AG04450 (cell line): ENCODE measurements at places on chromosomes 1 and 21. TPM values are rescaled to one million over a fixed set of nuclear protein-coding genes. Genes with fewer than 3 reads are reported as not detected.

The FAM72B gene
- polyA plus RNA-seq = 1.8 and 3.5 TPM in 2 replicates

The CDK11B gene
- 6.7 and 13.3 TPM in 2 replicates for polyA plus RNA-seq

The SELE gene
- not detected in 2 replicates for polyA plus RNA-seq

The B3GALT5 gene
- 0.05 TPM in 2 replicates for polyA plus RNA-seq

The S100A2 gene
- 3.9 and 5.2 TPM in 2 replicates for polyA plus RNA-seq

The KLHDC9 gene
- 1.1 and 1.6 TPM in 2 replicates for polyA plus RNA-seq

GRCh38 chr1:56363007-56363770, 216.2 kb downstream of the PLPP3 start:
- DNase-seq = no peak

DNA sequence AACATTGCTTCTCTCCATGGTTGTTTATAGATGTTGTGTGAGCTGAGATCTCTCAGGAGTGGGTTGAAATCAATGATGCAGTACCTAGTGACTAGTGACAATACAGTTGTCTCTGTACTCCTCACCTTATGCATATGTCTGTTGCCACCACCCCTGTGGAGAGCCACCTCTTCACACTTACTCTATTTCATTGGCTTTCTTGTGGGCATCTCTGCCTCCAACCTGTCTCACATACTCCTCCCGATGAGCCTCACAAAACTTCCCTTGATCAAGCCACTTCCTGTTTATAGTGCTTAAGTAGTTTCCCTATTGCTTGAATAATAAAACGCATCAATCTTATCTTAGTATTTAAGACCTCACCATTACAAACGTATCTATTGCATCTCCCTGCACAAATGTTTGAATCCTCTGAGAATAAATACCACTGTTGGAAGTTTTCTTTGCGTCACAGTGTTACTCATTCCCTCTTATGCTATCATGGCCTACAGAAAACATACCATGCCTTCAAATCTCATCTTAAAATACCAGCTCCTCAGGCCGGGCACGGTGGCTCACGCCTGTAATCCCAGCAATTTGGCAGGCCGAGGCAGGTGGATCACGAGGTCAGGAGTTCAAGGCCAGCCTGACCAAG, 54.7 kb upstream of the GREM2 start:
- no peak for DNase-seq

GRCh38 chr1:175863299-175864050, 120.1 kb upstream of the TNR start:
- no peak for DNase-seq

GRCh38 chr21:43697758-43698643, 20.9 kb upstream of the PDXK start:
- no peak for DNase-seq

GRCh38 chr1:150621497-150622302, 7.7 kb downstream of the ENSA start:
- DNase-seq = no peak

- DNase-seq = no peak
Measured at GRCh38 chr1:96059736-96060135, 661.8 kb upstream of the PTBP2 start.

DNA sequence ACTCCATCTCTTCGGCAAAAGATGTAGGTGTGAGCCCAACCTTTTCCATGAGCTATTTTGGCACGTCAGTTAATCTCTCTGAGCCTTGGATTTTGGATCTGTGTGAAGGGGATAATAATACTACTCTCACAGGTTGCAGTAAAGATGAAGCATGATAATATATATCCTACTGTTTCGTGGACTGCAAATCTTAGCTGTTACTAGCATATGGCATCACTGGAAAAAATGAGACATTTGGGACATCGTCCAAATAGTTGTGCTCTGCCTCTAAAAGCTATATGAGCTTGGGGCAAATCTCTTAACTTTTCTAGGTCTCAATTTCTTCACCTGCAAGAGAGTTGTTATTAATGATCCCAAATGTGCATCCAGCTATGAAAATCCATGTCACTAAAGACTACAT, 147.4 kb upstream of the ZRANB2 start:
- DNase-seq = no peak

GRCh38 chr1:31595836-31596736, 19.8 kb downstream of the TINAGL1 start:
- no peak for DNase-seq

GRCh38 chr1:36159614-36160387, 3.8 kb downstream of the MAP7D1 start:
- DNase-seq = no peak

DNA sequence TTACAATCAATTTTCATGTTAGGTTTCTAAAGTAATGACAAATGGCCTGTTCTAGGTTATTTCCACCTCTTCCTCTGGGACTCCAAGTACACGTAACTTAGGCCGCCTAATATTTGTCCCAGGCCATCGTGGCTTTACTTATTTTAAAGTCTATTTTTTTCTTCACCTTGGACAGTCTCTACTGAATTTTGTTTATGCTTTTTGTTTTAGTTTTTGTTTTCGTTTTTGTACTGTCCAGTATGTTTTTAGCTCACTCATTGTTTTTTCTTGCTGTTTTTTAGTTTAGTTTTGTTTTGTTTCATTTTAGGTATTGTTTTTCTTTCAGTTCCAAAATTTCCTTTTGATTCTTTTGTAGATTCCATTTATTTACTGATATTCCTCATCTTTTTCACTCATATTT, 187.7 kb upstream of the RNPC3 start:
- no peak for DNase-seq

GRCh38 chr1:179322557-179322956, 29.0 kb downstream of the SOAT1 start:
- DNase-seq = no peak

DNA sequence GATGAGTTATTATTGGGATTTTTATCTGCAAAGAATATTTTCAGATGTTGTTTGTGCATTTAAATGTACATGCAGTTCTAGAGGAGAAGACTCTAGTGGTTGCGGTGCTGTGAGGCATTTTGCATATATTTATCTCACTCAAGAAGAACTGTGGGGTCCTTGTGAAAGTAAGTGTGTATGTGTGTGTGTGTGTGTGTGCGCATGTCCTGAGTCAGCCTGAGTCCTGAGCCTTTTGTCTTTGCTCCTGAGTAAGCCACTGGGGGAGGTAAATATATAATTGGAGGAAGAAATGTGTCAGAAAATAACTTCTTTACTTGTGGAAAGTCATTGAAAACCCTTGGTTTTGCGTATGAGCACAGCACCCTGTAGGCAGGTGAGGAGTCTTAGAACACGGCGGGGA, 55.6 kb upstream of the CD34 start:
- DNase-seq = no peak

DNA sequence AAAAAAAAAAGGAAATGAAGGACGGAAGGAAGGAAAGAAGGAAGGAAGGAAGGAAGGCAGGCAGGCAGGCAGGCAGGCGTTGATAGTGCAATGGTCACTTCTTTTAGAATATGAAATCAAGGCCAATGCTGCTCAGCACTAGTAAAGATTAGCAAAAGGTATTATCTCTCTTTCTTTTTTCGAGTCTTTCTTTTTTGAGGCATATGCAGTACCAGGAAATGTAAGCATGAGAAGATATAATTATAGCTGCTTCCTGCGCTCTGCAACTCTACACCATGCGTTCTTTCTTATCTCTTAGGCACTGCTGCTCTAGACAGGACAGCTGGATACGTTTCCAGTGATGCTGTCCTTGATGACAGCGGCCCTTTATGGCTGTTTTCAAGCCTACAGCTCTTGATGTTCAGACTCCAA, 1512.5 kb upstream of the B3GALT2 start:
- no peak for DNase-seq

- no peak for DNase-seq
Measured at GRCh38 chr1:170030212-170030611, 44.3 kb downstream of the KIFAP3 start.

DNA sequence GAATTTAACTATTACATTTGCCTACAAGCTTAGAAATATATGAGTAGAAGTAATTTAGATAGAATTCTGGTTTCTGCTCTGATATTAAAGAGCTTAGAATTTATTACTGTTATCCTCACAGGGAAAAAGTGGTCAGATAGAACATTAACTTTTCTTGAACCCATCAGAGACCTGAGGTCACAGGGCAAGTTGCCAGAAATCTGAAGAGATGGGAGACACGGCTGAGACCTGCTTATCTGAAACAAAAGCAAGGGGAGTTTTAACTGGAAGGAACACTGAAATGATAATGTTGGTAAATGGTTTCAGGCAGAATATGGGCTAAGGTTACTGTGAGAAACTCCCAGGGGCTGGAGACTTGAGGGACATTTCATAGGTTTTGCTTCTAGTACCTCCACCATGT, 28.0 kb upstream of the USP25 start:
- DNase-seq = no peak

DNA sequence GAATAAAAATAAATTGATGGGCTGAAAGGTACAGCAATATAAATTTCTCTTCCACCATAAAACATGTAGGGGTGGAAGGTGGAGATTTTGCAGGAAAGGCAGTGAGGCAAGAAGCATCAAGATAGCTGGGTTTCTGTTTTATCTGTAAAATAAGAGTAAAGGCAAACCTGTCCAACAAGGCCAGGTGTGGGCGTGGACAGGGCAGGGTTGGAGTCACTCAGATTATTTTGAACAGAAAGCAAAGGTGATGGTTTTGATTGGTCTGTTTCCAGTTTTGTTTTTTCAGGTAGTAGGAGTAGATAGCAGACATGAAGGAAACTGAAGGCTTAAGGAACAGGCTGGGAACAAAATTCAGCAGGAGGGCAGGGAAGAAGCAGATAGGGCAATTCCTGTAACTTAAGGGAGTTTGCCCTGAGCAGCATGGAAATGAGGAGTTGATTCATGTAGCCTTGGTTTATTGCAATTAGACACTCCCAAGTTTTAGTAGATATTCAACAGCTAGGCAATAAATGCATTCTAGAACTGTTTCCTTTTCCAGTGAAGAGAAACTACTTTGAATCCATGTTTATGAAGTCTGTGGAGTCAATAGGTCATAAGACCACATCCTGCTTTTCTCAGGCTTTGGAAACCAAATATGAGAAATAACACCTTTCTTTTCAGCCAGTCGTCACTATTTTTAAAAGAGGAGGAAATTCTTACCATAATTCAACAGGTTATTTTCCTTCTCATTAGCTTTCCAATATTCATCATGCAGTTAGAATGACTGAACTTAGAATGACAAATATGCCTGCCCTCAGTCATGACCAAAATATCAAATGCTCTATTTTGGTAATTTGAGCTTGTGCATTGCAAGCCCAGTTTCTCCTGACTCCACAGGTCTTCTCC, 38.7 kb upstream of the CD55 start:
- no peak for DNase-seq
